ENCODE measurements at places on chromosomes 7 and 10.

- no peak for DNase-seq
Measured at GRCh38 chr10:77409697-77410471, 227.7 kb downstream of the KCNMA1 start.

- no peak for DNase-seq
Measured at GRCh38 chr7:44172352-44172751, 16.9 kb downstream of the GCK start.

DNA sequence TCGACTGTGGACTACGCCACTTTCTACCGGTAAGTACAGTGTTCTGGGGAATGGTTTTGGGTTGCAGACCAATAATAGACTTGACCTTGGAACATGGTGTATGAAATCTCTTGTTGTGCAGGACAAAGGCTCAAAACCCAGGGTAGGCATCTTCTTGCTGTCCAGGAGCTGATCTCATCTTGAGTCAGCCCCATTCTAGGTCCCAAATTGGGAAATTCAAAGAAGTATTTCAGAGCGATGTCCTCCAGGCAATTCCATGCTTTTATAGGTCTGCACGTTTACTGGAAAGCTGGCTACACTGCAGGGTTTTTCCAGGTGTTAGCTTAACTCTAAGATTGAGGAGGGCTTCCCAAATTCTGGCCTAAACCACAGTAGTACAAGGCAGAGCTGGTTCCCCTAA, 180.7 kb downstream of the BMPER start:
- DNase-seq = no peak

GRCh38 chr10:75228834-75229233, 6.9 kb downstream of the COMTD1 start:
- no peak for DNase-seq

GRCh38 chr7:43463401-43463980, 119.4 kb upstream of the STK17A start:
- no peak for DNase-seq

DNA sequence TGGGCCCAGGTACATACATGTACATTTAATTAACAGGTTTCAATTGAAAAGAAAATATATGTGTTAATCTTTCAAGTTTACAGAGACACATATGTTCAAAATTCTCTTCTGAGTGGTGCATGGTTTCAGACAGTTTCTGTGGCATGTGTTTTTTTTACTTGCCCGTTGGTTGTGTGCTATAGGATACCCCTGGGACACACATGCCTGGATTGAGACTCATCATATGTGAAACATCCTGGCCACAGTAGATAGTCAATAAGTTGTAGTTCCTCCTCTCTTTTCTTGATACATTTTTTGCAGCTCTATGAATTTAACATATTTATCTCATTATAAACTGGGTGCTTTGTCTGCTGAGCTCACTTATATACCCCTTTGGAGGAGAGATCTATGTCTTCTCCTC, 207.8 kb upstream of the CTBP2 start:
- no peak for DNase-seq

DNA sequence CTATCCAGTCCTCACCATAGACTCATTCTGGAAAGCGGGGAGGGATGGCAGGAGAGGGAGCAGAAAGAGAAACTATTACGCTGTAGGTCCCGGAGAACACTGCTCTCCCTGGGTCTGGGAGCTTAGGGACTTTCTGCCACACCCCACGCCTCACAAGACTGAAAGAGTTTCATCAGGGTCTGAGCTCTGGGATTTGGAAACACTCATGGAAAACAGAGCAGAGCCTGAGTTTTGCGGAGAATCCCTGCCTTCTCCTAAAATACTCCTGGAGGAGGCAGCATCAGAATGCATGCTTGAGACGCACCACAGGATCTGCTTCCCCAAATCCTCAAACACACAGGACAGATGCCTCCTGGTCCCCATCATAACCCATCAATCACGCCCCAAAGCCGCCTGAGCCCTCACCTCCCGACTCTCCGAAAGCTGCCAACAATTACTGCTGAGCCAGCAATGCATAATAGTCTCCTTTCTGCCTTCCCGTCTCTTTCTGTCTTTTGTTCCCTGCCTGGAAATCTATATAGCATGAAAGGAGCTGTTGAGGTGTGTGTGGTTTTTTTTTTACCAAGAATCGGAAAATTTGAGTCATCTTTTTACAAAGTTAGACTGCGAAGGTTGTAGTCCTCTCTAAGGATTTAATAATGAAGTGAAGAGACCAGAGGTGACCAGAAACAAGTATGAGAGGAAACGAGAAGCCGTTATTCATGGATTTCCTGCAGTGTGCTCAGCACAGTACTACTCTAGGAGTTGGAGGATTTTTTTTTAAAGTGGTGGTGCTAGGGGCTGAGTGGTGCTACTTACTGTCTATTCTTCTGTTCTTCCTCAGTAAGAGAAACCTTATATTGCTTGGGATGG, 37.7 kb downstream of the ASB13 start:
- no peak for DNase-seq

GRCh38 chr7:114819616-114820362, 102.1 kb upstream of the MDFIC start:
- peak; percentile 87 for DNase-seq

DNA sequence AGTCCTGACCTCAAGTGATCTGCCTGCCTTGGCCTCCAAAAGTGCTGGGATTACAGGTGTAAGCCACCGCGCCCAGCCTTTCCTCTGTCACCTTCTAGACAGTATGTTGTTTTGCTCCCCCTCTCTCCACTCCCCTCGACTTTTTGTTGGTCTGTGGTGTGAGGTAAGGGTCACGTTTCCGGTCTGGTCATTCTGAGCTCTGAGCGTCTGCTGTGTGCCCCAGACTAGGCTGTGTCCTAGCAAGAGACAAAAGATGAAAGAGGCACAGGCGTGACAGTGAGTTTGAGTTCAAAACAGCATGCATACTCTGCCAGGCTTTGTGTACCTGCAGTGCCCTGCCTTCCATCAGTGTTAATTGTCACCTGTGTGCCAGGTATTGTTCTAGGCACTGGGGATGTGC, 87.4 kb upstream of the PPIF start:
- DNase-seq = no peak

DNA sequence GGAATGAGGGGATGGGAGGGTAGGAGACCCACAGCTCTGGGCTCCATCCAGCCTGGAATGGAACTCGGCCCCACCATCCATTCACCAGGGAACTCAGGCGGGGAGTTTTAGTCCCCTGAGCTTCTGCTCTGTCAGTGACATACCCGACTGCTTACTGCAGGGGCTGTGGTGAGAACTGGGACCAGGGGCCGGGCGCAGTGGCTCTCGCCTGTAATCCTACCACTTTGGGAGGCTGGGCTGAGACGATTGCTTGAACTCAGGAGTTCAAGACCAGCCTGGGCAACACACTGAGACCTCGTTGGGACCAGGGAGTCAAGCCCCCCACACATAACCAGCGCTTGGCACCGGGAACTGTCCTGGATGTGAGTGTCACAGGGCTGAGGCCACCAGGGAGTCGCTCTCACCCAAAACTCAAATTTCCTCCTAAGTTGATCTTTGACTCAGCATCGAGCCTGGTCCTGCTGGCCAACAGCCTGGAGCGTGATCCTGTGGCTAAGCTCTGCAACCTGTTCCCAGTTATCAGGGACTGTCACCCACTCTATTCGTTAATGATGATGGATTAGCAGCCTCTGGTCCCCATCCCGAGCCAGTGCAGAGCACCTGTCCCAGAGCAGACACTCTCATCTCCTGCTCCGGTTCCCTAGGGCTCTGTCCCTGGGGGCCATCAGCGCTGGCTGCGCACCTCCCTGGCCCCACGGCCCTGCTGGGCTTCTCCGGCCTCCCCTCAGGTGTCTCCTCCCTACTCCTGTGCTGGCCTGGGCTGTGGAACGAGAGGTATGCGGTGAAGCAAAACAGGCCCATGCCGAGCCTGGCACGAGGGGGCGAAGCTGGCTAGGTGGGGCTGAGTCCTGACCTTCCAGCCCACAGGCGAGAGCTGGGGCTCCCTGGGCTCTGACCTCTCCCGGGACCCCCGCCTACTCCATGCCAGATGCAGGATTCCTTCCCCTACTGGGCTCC, 902 bp upstream of the CLDN15 start:
- no peak for DNase-seq

- DNase-seq = no peak
Measured at GRCh38 chr7:5457245-5457735, 33.7 kb upstream of the TNRC18 start.

- DNase-seq = no peak
Measured at GRCh38 chr10:2610946-2611345, 456.4 kb upstream of the PFKP start.

DNA sequence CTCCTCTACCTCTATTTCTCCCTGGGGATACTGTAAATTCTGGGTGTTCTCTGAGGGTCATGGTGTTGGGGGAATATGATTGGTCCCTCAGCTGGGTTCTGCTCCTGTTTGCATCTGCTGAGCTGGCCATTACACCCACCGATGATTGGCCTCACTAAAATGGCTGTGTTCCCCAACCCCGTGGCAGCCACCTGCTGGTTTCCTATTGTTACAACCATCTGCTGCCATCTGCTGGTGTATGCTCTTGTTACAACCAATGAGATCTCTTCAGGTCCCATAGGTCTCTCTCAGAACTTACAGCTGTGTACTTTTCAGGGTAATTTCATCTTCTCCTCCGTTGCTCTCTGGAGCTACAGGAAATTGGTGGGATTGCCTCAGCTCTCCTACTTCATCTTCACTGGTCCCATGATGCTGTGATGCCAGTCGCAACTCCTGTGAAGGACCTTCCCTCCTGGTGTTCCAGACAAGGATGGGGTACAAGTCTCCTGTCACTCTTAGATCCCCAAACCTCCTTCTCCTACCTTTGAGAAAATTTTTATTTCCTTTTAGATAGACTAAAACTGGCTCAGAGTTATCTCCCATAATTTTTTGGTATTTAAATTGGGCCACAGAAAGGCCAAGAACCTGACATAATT, 303.5 kb upstream of the SMIM30 start:
- peak; percentile 56 for DNase-seq

DNA sequence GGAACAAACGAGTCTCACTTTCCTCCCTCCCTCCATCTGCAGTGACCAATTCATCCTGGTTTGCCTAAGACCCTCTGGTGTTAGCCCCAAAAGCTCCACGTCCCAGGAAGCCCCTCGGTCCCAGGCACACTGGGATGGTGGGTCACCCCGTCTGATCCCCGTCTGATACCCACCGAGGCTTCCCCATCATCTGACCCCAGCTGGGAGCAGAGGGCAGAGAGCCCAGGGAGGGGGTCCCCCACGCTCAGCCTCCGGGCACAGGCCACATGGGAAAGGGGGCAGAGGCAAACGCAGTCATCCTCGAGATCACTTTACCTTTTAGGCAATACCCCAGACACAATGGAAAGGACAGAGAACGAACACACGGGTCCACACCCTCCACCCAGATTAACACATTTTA, 291.6 kb upstream of the PPP2R2D start:
- no peak for DNase-seq

DNA sequence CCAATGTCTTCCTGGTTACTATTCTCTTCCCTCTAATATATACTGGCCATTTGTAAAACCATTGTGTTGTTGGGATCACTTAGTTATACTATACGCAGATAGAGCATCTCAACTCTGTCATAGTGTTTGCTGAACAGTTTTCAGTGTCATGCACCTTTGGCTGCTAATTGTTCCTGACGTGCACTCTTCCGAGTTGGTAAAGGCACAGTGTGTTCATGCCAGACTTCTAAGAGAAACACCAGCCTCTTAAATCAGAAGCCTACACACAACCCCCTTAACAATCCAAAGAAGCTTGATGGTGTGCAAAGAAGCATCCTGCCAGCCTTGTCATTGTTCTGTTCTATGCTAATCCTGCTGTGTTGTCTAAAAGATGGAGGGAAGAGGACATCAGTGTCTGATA, 131.1 kb downstream of the MAPK8 start:
- DNase-seq = no peak

- no peak for DNase-seq
Measured at GRCh38 chr10:93220296-93221170, 146.8 kb downstream of the CYP26A1 start.

- no peak for DNase-seq
Measured at GRCh38 chr10:92076722-92077121, 153.2 kb downstream of the BTAF1 start.

DNA sequence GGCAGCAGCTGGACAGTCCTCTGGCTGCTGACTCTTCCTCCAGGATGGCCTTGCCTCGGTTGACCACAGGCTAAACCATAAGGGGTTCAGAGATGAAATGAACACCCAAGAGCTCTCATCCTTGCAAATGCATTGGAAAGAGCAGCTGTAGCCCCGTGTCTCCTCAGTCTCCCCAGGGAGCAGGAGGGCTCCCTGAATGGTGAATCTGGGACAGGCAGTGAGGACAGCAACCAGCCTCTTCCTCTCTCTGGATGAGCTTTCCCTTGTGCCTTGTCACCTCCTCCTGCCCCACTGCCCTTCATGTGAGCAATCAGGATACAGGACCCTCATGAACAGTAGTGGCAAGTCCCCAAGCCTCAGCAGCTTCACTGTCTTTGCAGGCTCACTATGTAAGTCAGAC, 23.9 kb upstream of the GDF10 start:
- DNase-seq = no peak

DNA sequence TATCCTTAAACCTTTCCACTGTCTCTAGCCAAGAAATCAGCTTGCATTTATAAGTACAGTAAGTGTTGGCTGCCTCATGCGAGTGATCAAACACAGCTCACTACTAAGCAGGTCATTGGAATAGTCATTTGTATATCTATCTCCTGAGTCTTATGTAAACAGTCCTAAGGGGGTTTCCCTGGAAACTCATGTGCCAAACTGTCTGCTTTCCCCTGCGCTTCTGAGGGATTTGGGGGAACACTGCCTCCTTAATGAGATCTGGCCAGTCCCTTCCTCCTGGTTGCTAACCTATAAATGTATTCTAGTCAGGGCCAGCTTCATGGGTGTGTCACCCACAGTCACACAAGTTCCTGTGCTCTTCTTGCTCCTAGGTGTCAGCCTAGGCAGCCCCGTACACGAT, 133.1 kb downstream of the CD36 start:
- no peak for DNase-seq

DNA sequence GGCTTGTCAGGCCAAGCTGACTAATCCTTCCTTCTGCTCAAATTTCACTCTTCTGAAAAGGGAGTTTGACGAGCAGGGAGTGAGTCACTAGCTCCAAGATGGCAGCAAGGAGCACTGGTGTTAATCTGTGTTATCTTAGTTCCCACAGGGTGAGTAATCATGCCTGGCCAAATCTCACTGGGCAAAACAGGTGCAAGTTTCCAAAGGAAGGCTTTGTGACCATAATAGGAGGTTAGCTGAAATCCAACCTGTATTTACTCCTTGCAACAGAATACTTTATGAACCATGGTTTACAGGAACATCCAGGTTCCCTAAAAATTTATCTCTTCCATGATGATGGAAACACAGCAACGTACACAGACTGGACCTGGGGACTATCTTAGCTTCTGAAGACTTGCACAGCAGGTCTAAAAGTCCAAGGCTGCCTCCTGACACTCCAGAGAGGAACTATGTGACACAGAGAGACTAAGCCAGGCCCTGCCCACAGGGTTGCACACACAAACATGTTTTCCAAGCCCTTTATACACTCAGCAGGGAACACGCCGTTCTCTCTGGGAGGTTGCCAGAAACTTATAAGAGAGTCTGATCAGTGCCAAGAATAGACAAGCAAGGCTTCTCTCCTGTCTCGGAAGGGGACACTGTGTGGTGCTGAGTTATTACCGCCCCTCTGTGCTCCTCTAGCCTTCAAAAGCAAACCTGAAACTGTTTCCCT, 46.3 kb downstream of the PDK4 start:
- peak; percentile 35 for DNase-seq
